ENCODE measurements at places on chromosomes 11 and 22.

DNA sequence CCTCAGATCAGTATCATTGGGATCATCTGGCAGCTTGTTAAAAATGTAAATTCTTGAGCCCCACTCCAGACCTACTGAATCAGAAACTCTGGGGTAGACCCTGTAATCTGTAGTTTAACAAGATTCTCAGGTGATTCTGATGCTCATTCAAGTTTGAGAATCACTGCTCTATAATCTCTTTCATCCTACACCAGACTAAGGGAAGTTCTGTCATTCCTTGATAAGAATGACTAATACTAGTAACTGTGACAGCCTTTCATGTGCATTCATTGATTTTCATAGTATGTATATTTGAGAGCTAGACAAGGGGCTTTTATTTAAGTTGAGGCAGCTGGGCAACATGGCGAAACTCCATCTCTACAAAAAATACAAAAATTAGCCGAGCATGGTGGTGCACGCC lies 30.0 kb downstream of the NAT10 start:
- no peak for DNase-seq

GRCh38 chr22:17828502-17829080 lies 54.3 kb upstream of the BID start:
- no peak for DNase-seq

GRCh38 chr11:58928107-58928499 lies 11.2 kb upstream of the GLYATL1 start:
- DNase-seq = no peak

GRCh38 chr22:38032681-38033521 lies 24.3 kb upstream of the PICK1 start:
- DNase-seq = no peak

GRCh38 chr11:126702165-126702720 lies 298.3 kb downstream of the KIRREL3 start:
- no peak for DNase-seq

GRCh38 chr11:78332174-78332866 lies 85.3 kb downstream of the GAB2 start:
- DNase-seq = no peak

DNA sequence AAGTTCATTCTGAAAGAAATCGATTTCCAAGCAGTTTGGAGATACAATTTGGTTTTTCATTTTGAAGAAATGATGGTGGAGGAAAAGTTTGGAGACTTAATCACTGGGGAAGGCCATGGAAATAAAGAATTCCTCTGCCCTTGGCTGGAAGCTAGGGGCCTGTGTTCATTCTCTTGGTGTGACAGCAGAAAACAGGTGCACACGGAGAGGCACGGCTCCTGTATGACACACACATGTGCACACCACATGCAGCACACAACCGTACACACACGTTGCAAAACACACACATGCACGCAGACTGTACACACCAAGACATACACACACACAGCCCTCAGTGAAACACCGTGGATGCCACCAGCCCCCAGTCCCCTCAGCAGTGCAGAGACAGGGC lies 64.2 kb downstream of the CYTH4 start:
- DNase-seq = no peak

- no peak for DNase-seq
Observed at GRCh38 chr11:78982473-78982872, 407.8 kb upstream of the NARS2 start.

- no peak for DNase-seq
Observed at GRCh38 chr22:37887584-37888378, 18.3 kb upstream of the MICALL1 start.

DNA sequence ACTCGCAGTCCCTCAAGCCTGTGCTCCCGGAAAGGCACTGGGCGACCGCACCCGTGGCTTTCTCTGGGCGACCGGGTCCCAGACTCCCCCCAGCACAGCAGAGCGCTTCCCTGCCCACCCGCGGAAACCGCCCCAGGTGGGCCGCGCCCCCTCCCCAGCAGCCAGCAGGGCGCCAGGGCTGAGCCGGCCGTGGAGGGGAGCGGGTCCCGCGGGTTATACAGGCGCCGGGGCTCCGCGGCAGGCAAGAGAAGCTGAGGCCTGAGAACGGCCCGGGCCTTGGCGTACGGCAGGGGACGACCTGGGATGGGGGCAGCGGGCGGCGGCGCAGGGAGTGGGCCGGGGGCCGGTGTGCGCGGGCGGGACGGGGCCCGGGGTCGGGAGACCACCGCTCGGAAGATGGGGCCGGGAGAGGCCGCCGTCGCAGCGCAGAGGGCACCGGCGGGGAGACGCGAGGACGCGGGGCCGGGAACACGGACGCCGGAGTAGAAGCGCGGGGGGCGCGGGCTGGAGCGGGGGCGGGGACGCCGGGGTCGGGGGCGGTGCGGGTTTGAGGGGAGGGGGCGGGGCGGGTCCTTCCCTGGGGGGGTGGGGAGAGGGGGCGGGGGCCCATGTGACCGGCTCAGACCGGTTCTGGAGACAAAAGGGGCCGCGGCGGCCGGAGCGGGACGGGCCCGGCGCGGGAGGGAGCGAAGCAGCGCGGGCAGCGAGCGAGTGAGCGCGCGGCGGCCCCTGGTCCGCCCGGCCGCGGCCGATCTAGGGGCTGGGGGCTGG lies at the start of gene MDK:
TSS of gene MDK (plus strand) at position 622 of the 771 bp plus-strand sequence. CDS start 389 bp downstream, outside the sequence.
- no peak for DNase-seq

DNA sequence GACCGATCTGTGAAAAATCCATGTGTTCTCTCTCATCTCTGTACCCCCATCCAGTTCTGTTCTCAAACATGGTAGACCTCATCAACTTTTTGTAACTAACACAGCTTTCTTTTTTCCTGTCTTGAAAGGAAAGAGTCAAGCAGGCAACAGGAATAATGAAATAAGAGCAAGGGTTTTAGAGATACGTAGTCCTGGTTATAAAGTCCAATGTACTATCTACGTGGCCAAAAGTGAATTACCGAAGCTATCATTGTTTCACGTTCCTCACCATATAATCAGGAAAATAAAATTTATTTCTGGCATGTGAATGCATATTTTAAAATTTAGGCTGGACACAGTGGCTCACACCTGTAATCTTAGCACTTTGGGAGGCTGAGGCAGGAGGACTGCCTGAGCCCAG lies 472.2 kb upstream of the ANO3 start:
- DNase-seq = no peak

All from esophagus squamous epithelium (tissue), 5 donors.